ENCODE measurements at places on chromosomes 3 and 15.

- DNase-seq = no peak
Measured at GRCh38 chr15:60299452-60300047, 98.2 kb downstream of the ANXA2 start.

- no peak for DNase-seq
Measured at GRCh38 chr3:99084826-99085225, 183.3 kb upstream of the DCBLD2 start.

- peak; percentile 31 for DNase-seq
Measured at GRCh38 chr3:138348754-138349739, 668 bp downstream of the MRAS start.

DNA sequence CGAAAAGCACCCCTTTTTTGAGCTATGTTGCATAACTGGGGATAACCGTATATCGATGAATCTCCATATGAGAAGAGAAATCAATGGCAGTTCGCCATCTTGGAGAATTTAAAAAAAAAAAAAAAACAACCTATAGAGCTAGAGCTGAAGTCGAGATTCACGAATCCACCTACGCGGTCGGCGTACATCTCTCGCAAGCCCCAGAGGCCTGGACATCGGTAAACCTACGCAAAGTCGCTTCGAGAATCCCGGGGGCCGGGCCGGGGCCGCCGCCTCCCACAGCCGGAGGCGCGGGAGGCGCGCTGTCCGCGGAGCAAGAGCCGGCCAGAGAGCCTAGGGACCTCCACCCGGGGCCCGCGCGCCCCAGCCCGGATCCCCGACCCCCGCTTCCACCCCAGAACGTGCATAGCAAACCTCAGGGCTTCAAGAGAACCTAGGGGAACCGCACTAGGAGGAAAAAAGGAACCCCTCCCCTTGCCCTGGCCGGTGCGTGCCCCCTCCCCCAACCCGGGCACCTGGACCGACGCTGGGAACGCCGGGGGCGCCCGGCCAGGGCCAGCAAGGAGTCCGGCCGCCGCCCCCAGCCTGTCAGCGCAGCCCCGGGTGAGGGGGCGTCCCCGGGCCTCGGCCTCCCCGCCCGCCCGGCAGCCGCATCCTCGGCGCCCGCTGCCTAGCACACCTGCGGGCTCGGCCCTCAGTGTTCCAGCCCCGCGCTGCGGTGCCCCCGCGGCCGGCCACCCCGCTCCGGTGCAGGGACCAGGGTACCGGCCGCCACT lies 567 bp downstream of the PFN2 start:
- DNase-seq = no peak

- no peak for DNase-seq
Measured at GRCh38 chr3:149613988-149614387, 43.8 kb downstream of the WWTR1 start.

- DNase-seq = no peak
Measured at GRCh38 chr15:27679731-27680471, 419.2 kb downstream of the OCA2 start.

GRCh38 chr15:77181305-77182074 lies 110.6 kb upstream of the TSPAN3 start:
- peak; percentile 62 for DNase-seq

DNA sequence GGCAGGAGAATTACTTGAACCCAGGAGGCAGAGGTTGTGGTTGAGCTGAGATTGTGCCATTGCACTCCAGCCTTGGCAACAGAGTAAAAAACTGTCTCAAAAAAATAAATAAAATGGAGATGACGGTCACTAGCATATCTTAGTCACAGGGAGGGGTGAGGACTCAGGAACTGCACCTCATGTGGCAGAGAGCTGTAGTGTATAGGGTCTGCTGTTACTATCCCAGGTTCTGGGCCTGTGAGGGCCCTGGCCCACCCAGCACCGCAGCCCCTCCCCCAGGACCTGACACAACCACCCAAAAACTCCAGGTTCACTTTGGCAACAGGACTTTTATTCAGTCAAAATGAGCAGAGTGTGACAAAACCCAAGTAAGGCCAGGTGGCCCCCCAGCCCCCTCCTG lies 22.3 kb downstream of the RNU5B-1 start:
- DNase-seq = no peak

GRCh38 chr15:73233623-73234022 lies 135.1 kb downstream of the HCN4 start:
- DNase-seq = no peak

- DNase-seq = no peak
Measured at GRCh38 chr15:29998033-29998432, 84.7 kb upstream of the GOLGA8J start.

DNA sequence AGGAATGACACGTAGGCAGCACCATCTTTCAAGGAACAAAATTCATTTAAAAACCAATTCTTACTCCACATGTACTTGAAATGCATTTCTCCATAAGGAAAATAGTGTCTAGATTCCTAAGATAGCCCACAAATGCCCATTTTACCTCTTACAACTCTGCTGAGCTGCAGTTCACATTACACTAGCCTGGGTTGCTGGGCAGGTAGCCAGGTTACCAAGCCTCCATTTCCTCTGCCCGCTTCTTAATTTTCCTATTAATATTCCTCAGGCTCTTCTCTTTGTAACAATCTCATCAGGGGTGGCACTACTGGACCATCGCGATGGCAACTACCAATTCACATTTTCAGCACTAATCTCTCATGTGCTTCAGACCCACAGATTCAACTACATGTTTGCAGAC lies 10.8 kb downstream of the ATP13A3 start:
- no peak for DNase-seq

Data from MV-4-11 (cell line).